HT1080 (cell line): ENCODE measurements at places on chromosomes 6 and 20.
A peak's percentile ranks its signal among the peaks of the same experiment; 100 is the strongest.

GRCh38 chr20:2729791-2730190 is 37.2 kb downstream of the EBF4 start:
- no peak for DNase-seq

GRCh38 chr6:12718015-12718414 is 1.4 kb downstream of the PHACTR1 start:
- peak; percentile 86 for DNase-seq

DNA sequence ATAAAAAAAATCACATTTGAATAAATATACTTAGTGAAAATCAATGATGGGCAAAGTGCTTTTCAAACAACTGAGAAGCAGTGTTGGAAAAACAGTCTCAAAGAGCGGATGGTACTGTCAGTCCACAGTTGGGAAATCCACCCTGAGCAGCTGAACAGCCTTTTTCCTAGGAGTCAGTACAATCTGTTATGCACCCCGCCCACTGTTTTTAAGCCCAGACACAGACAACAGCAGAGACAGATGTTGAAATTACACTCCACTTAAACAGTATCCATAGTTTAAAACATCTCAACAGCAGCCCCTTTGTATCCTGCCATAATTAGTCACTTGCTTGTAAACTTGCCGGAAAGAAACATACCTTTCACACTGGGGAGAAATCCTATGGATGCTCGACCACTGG is 372 bp downstream of the KIAA0408 start:
- DNase-seq, result no peak

- DNase-seq, result no peak
Observed at GRCh38 chr20:3704087-3704486, 8.3 kb downstream of the SIGLEC1 start.

DNA sequence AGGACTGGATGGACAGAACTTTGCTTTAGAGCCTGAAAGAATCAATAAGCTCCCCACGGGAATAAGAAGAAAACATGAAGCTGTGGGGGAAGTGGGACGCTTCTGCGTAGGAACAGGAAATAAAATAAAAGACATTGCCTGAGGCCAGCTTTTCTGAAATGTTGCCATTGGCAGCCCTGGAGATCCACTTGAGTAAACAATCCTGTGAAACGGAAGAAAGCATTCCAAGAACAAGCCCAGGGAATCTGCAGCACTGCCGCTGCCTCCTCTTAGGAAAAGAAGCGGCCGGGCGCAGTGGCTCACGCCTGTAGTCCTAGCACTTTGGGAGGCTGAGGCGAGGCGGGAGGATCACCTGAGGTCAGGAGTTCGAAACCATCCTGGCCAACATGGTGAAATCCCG is 182.3 kb upstream of the RALGAPA2 start:
- no peak for DNase-seq
